Activated CD4-positive, CD25-positive, alpha-beta regulatory T cell treated with anti-CD3 and anti-CD28 coated beads, Interleukin-2, amount 50 U/mL, for 72 hours (primary cell): ENCODE measurements at places on chromosomes 6 and 20.

- DNase-seq = no peak
These were observed at the start of gene GABRR1 for GRCh38 chr6:89217299-89217910. Gene GABRR1 (minus strand): TSS chr6:89217358. CDS start chr6:89217322, 36 bp downstream.

DNA sequence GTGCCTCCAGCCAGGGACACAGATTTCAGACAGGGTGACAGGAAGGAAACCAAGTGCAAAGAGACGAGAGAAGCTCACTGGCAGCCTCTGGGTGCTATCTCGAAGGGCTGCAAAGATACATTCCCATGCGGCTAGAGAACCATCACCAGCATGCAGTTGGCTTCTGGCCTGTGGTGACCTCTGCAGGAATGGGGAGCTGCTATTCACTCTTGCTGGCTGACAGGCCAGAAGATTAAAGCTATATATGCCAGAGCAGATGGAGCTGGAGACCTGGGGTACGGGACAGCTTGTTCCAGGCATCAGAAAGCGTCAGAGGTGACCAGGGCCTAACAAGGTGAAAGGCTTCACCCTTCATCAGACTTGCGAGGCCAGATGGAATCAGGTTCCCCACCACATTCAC is 20.0 kb downstream of the MAP1LC3A start:
- no peak for DNase-seq

DNA sequence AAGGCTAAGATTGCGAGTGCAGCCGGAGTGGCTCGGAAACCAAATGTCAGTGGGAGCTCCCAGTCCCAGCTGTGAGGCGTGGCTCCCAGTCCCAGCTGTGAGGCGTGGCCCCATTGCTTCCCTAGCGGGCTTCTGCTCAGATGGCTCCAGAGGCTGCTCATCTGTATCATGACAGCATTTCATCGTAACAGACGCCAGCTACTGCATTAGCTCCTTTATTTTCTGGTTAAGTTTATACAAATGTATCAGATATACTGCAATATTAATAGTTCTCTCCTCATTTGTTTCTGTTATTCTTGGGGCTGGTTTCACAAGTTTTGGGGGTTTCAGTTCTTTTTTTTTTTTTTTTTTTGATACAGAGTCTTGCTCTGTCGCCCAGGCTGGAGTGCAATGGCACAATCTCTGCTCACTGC is 34.7 kb upstream of the TBXT start:
- DNase-seq = no peak

- no peak for DNase-seq
These were observed 7.7 kb downstream of the GRM4 start for GRCh38 chr6:34138191-34138590.

GRCh38 chr6:138920906-138921305 is 67.1 kb downstream of the REPS1 start:
- no peak for DNase-seq

DNA sequence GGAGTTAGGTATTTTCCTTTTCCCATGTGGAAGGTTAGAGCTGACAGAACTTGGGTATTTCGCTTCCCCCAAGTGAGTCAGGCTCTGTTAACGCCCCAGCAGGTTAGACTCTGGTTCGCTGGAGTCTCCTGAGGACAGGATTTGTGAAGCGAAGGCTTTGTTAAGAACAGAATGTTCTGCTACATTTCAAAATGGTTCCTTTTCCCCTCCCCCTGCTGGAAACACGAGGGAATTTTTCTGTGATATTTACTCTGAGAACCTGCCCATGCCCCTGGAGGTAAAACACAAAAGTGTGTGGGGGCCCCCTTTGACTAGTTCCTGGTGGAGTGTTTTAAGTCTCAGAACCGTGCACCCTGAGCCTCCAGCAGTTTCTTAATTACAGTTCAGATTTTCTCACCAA is 731.4 kb upstream of the CITED2 start:
- no peak for DNase-seq

- DNase-seq = no peak
These were observed 128.7 kb downstream of the LY86 start for GRCh38 chr6:6716998-6717763.
